ENCODE measurements at places on chromosomes 3 and 15.

DNA sequence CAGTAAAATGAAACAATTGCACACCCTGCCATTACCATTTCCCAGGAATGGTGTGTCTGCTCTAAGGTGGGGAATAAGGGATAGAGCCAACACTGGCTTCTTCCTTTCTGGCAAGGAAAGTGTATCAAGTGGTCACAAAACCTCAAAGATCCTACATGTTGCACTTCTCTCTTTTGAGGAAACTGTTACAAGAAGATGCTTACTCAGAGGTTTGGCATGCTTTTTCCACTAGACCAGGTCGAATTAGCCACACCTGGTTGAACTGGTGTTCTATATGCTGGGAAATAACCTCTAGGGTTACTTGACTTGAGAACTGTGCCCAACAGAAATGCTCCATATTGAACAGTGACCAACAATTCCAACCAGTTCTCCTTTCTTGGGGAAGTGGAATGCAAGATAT is 102.9 kb downstream of the LRRN1 start:
- DNase-seq = no peak

- DNase-seq = no peak
These were observed 540.1 kb downstream of the NTRK3 start for GRCh38 chr15:87716422-87716821.

GRCh38 chr3:129341331-129342141 is 62.9 kb downstream of the HMCES start:
- DNase-seq = no peak

- no peak for DNase-seq
These were observed 3.1 kb upstream of the MESP2 start for GRCh38 chr15:89772932-89773583.

- no peak for DNase-seq
These were observed 192.3 kb downstream of the ATP8B4 start for GRCh38 chr15:49926740-49927139.

DNA sequence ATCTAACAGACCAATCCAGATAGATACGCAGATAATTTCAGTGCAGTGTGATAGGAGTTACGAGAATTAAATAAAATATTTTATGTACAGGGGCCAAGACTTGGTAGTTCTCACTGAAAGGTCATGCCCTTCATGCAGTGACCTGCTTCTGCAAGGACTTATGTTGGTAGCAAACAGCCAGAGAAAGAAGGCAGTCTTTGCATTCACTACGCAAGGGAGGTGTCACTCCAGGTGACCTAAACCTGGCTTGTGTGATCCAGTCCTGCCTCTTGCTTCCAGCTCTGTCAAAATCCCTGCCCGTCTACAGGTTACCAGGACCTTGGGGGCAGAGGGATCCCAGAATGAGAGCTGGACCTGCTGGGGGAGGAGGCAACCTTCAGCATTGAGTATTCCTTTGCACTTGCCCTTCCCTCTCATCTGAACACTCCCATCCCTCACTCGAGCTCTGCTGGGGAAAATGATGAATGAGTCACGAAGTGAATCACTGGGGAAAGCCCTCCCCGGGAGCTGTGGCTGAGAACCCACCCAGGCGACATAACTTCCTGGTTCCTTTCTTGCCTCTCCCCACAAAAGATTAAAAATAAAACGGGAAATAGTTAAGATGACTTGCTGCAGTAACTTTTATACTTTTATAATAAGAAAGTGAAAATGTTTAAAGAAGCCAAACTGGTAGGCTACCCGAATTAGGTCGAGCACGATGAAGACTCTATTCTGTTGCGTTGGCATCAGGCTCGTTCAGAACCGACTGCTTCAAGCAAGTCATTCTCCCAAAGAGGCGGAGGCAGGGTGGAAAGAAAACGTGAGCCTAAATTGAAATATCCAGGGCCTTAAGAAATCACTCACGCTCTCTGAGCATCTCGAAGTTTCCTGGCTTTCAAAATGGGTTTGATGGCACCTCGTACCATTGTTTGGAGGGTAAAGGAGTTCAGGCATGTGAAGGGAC is 216.1 kb downstream of the SLCO3A1 start:
- DNase-seq = no peak

GRCh38 chr15:92881211-92881754 is 18.8 kb upstream of the CHD2 start:
- DNase-seq = no peak

DNA sequence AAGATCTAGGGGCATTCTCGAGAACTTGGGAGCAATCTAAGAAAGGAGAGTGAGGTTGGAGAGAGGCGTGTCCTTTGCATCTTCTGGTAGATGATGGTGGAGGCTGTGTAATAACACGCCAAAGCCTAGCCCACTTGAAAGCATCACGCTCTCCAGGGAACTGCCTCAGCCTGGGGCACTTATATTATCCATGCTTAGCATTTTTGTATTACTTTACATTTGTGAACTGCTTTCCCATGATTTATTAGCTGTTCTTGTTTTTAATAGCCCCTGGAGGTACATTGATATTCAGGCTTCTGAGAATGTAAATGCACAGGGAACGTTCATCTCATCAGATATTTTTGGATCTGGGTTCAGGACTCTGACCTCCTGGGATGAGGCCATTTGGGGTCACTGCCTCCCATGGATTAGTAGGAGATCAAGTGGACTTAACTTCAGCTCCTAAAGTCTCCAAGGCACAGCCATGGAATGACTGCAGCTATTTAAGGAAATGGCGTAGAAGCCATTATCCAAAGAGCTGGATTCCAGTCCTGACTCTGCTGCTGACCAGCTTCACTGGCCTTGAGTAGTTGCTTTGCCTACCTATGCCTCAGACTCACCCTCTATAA is 124.9 kb downstream of the LPP start:
- DNase-seq = no peak
